ENCODE measurements at places on chromosomes 1 and 21.

GRCh38 chr1:205504311-205505075, at the start of gene CDK18:
TSS of gene CDK18 (plus strand) at chr1:205504669. CDS start at chr1:205523168, 18,499 bp downstream.
- DNase-seq: peak; percentile 71

DNA sequence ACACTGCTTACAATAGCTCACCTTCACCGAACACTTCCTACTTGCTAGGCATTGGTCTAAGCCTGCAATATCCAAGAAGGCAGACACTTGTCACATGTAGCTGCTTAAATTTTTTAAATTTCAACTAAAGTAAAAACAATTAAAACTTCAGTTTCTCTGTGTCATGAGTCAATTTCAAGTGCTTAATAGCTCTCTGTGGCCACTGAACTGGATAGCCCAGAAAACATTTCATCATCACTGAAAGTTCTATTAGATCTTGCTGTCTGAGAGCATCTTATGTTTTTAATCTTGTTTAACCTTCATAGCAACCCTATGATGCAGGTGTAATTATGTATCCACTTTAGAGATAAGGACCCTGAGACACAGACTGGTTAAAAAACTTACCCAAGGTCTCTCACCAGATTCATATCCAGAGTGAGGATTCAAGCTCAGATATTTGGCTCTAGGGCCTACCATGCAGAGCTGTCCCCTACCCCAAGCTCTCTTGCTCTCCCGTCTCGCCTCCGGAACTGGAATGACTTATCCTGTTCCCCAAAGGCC, 2.6 kb upstream of the FCRL6 start:
- DNase-seq: no peak

GRCh38 chr1:205537386-205538018, 33.0 kb downstream of the CDK18 start:
- no peak for DNase-seq

DNA sequence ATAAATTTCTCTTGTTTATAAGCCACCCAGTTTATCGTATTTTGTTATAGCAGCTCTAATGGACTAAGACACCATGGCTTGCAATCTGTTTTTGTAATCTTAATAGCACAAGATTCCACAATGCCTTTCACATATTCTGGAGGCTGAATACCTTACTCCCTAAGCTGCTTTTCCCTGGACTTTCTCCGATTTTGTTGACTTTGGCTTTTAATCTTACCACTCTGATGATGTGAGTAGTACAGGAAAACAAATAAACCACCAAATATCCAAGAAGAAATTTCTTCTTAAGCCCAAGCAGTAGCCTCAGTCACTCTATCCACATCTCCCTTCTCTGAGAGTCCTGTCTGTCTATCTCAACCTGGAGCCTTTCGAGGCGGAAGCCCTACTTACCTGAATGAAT, 838.6 kb downstream of the LTN1 start:
- DNase-seq: no peak

DNA sequence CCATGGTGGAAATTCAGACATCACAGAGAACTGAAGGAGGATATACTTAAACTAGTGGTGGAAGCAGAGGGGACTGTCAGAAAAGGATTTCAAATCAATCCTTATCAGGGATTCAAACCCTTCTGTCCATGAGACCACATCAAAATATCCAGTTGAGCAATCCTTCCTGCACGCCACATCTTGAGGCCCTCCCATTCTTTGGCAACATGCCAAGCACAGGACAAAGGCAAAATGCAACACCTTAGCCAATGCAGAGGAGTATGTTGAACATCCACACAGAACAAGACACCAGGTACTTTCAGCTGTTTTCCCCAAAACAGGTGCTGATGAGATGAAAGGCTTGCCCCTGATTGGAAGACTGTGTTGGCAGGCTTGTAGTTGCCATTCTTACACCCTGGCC, 81.8 kb upstream of the PLXNA2 start:
- no peak for DNase-seq

DNA sequence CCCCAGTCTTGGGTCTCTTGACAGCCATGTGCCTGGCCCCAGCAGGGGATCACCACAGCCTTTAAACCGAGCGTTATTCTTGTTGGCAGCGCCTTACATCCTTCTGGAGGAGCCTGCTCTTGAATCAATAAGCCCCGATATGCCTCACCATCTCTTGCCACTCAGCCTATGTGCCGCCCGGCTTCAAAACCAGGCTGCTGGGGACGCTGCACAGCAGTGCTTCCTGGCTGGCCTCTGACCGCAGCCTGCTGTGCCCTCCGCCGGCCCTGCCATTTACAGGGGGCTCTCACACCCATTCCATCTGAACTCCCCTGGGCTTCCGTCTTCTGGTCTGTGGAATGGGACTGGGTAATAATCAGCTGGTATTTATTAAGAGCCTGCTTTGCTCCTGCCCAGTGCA, 3.0 kb upstream of the PEX10 start:
- no peak for DNase-seq

DNA sequence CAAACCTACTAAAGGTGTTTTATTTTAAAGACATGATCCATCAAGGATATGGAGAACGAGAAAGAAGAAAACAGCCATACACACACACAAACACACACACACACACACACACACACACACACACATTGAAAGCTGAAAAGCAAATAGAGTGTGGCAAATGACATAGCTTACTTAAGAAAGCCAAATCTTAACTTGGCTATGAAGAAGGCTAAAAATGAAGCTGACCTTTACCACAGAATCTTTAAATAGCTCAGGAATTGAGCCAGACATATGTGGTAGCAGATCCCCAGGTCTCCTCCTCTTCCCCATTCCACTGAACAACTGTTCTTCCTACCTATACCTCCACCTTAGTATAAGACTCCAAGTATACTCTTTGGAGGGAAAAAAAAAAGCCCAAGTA, 185.6 kb downstream of the CLEC20A start:
- DNase-seq: no peak

DNA sequence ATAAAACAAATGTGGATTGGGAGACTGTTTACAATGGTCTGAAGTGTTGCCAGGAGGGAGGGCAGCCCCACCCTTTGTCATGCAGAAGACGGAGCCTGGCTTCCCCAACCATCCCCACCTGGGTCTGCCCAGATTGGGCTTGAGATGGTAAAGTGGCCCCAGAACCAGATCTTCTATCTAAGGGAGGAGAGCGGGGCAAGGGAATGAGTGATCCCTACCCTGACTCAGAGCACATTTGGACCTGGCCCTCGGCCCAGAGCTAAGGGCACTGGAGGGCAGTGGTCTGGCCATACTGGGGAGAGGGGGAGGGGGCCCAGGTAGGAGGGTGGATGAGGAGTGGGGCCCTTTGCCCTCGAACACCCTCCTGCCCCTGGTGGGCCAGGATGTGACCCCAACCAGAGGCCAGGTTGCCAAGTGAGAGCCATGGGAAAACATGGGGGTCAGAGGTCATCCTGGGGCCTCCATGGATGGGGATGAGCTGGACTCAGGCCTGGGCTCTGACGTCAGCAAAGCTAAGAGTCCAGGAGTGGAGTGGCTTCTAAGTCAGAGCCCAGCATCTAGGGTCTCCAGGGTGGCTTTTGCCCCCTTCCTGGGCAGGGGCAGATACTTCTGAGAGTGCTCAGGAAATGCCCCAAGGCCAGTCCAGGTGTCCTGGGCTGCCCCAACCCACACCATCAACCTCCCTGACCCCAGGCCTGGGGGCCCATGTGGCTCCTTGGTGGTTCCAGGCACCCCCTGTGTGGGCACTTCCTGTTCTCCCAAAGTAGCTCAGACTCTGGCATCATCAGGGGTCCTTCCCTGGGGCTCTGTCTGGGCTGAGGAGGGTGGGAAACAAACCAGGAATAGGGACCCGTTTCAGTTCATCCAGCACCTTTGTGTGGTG, 1.6 kb upstream of the LEFTY1 start:
- DNase-seq: no peak

Data from NCI-H1048 (cell line).